Substantia nigra (tissue), 51 donors: ENCODE measurements at places on chromosomes 16 and 17.

- no peak for DNase-seq
These were observed 158.7 kb downstream of the KATNIP start for GRCh38 chr16:27708651-27709050.

- DNase-seq: no peak
These were observed 52.2 kb downstream of the ZDHHC7 start for GRCh38 chr16:84959045-84959576.

- DNase-seq: no peak
These were observed 15.4 kb upstream of the HSBP1 start for GRCh38 chr16:83792391-83792790.

- no peak for DNase-seq
These were observed 401 bp downstream of the NXN start for GRCh38 chr17:979212-979538.

DNA sequence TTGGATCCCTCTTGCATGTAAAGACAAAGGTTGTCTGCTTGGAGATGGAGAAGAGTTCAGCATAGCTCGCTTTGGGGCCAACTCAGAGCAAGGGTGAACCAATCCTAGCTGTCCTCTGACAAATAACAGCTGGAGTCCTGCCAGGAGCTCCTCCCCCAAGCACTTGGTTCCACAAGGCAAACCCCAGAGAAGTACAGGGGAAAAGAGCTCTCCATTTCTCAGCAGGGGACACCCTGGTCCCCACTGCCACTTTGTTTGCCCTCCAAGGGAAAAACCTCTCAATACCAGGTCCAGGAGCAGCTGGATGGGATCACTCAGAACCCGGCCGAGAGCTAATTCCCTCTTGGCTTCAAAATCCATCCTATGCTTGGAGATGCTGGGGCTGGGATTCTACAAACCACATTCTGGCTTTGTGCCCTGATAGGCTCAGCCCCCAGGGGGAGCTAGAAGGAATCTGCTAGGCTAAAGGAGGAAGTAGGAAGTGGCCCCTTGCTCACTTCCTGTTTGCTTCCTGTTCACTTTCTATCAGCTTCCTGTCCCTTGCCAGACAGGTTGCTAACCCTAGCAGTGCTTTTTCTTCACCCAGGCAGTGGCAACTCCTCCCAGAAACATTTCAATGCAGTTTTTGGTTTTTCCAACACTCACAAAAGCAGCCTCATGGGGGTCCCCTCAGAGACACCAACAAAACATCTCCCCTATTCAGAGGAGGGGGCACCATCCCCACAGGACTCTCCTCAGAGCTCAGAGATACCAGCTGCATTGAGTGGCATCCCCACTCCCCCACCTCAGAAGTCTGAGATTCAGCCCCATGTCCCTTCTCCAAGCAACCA is 30.7 kb downstream of the CDRT4 start:
- no peak for DNase-seq

- no peak for DNase-seq
These were observed 40.4 kb upstream of the NOS2 start for GRCh38 chr17:27840688-27841087.

DNA sequence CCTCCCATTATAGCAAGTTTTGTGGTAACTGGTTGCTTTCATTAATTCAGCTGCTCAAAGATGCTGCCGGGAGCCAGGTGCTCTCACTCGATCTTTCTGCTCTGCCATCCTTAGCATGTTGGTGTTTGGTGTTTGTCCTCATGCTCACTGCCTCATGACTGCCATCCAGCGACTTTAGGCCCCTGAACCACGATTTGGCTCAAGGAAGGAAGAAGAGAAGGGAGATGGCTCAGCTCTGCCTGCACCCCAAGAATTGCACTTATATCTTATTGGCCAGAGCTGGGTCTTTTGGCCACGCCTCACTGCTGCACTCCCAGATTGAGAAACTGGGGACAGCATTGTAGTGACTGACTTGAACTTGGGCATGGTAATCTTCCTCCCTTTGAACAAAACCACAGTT is 52.7 kb downstream of the ARSG start:
- DNase-seq: no peak

- no peak for DNase-seq
These were observed 267.9 kb upstream of the CCL2 start for GRCh38 chr17:33987162-33987561.

DNA sequence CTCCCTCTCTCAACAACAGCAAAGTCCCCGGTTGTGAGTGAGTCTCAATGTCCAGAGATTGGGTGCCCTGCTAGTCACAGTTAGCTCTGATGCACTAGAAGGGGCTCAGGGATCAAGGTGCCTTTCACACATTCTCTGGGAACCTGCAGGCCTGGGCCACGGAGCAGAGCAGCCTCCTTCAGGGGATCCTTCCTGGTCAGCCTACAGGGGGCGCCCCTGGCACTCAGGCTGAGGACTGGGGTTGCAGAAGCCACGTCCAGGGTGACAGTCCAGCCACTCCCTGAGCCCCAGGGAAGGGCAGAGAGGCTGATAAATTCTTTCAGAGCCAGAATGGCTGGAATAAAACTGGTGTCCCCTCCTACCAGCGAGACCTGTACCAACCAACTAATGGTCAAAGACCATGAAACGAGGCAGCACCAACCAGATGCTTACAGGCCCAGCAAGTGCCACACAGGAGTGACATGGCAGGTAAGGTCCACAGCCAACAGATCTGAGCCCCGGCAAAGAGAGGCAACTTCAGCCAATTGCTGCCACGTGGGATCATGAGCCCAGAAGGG is 43.5 kb downstream of the ST3GAL2 start:
- DNase-seq: peak; percentile 29

DNA sequence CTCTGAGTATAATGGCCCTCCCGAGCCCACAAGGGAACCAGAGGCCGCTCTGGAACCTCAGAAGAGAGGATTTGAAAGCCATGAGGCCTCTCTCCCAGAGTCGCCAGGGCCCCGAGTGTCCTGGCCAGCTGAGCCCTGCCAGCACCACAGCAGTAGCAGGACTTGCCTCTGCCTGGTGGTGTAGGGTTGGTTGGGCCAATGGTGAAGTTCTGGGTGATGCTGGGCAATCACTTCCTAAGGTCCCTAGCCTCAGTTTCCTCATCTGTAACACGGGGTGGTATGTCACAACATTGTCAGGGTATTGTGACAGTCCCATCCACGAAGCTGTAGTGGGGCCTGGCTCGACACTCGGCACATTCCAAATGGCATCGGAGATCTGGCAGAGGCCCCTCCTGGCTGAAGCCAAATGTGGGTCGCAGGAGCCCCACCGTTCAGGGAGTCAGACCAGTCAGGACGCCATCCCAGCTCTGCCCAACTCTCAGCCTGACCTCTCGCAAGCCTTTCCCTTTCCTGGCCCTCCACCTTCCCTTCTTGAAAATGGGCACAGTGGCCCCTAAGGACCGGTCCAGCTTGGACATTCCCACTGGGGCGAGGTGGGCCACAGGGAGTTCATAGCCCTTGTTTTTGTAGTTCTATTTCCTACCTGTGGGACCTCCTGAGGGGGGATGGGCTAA is 1.7 kb downstream of the NATD1 start:
- no peak for DNase-seq

- DNase-seq: no peak
These were observed 47.6 kb downstream of the MYH13 start for GRCh38 chr17:10325031-10325695.

DNA sequence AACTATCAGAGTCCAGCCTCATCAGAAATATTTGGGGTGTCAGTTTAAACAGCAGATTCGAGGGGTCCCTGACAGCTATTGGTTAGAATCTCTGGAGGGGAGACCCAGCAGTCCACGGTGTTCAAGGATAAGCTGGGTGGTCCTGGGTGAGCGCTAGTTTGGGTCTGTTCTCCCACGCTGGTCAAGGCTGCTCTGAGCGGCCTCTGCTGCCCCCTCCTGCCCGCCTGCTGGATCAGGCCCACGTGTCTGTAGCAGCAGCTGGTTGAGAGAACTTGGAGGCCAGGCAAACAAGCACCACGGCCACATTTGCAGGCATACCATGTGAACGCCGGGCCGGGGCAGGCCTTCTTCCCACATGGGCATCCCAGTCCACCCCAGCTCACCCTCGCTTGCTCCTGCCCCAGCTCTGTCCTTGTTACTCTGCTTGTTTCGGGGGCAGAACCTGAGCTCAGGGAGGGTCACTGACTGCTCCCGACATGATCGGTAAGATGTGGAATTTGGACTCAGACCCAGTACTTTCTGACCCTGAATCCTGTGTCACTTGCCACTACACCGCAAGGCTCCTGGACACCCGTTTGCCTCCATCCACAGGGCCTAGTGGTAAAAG is 7.4 kb downstream of the FOXF1 start:
- peak; percentile 32 for DNase-seq

GRCh38 chr16:87322360-87322759 is 5.2 kb upstream of the C16orf95 start:
- no peak for DNase-seq

GRCh38 chr17:45293413-45294211 is 23.2 kb downstream of the MAP3K14 start:
- peak; percentile 34 for DNase-seq

DNA sequence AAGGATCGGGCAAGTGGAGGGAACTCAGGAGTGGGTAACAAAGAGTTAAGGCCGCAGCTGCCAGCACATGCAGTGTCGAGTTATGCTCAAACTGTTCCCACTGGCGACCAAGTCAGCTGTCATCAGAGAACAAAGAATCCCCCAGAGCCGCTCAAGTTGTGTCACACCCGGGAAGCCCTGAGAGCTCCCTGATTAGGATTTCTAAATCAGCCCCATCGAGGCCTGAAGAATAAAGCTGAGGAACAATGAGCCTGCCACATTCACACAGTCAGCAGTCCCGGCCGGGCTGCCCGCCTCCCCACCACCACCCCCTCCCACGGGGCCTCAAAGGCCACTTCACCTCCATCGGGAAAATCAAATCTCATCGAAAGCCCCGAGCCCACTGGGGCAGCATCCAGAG is 84.5 kb downstream of the SOX9 start:
- DNase-seq: no peak

GRCh38 chr17:6862825-6863224 is 31.3 kb upstream of the TEKT1 start:
- DNase-seq: no peak

DNA sequence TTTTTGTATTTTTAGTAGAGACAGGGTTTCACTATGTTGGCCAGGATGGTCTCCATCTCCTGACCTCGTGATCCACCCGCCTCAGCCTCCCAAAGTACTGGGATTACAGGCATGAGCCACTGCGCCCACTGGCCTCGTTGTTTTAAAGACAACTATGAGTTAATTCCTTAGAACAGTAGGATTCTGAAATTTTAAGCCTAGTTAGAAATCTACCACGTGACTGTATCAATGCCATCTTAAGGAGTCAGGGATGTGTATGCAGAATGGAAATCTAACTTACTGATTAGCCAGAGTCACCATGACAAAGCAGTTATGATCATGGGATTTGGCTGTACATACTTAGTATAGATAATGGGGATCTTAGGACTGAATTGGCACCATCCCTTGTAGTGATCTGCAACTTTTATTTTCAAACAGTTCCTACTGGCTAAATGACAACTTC is 2.8 kb downstream of the CEP20 start:
- no peak for DNase-seq

DNA sequence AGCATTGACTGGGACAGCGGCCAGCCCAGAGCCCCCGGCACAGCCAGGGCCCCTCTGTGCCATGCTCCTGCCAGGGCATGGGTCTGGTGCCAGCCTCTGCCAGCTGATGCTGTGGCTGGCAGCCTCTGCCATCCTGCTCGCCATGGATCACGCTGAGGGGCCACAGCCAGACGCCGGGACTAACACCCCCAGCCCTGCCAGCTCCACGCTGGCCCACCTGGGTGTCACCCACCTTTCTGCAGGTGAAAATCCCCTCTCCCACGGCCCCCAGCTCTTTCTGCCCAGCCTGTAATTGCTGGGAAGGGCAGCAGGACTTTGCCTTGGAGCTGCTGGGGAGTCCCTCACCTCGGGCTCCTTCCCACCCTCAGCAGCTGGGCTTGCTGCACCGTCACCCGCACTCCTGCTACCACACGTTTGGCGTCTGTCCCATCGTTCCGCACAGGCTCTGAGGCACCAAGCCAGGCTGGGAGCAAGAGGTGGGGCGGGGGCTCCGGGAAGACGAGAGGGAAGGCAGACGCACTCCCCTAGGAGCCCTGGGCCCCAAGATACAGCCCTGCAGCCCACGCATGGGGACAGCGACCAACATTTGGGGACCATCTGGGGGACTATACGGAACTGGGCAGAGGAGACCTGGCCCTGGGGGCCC is 42.0 kb upstream of the ACSF3 start:
- DNase-seq: no peak

- DNase-seq: no peak
These were observed 124.5 kb upstream of the LHX1 start for GRCh38 chr17:36812762-36813161.

DNA sequence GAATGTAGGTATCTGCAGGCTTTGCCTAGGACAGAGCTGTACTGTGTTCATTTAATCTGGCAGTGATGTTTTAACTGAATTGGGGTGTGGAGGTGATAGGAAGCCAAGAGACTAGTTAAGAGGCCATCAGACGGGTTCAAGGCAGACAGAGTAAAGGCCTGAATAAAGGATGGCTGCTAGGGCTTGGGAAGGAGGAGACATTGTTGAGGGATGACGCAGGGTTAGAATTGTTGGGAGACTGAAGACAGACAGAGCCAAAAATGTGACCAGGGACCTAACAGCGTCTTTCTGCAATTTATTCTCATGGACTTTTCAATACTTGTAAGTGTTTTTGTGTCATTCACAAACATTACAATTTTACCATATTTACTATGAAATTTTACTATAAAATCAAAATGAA is 48.6 kb upstream of the MYH10 start:
- DNase-seq: no peak

- DNase-seq: no peak
These were observed 839.9 kb upstream of the CDH8 start for GRCh38 chr16:62876133-62876532.

- no peak for DNase-seq
These were observed 17.6 kb upstream of the NOL11 start for GRCh38 chr17:67700037-67700724.

GRCh38 chr17:40075201-40075941 is 12.6 kb downstream of the THRA start:
- DNase-seq: peak; percentile 75

DNA sequence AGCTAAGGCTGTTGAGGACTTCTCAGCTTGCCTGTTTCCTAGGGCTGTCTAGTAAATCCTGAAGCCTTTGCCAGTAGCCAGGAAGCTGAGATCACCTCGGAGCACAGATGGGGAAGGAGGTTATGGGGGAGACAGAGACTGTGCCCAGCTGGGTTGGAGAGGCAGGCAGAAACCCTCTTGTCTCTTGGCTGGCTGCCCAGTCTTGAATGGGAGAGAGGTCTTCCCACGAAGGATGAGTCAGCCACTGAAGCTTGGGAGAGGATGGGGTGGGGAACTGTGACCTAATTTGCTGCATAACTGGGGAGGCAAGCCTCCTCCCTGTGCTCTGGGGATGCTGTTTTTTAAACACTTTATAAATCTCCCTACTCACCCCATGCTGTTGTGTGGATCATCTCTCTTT is 69.8 kb downstream of the SHISA9 start:
- DNase-seq: peak; percentile 30
